ENCODE measurements at places on chromosomes 1 and 21.

- DNase-seq: no peak
Observed at GRCh38 chr21:42221581-42222345, 2.8 kb downstream of the ABCG1 start.

GRCh38 chr1:155396874-155397476 lies 76.3 kb downstream of the RUSC1 start:
- DNase-seq: no peak

- no peak for DNase-seq
Observed at GRCh38 chr1:244680667-244681066, 27.7 kb downstream of the DESI2 start.

DNA sequence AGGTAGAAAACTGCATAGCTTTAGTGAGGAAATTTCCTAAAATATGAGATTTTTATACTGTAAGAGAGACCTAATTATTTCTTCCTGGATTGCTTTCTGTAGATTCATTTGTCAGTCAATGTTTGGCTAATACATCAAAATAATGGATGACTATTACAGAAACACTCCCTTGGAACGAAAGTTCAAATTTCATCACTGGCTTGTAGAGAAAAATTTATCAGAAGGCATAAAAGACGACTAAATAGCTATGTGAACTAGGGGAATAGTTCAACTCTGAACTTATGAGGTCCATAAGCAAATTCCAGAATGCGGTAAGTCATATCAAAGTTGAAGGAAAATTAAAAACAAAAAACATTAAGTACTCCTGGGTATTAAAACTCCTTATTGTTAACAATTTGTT lies 36.0 kb downstream of the WNT2B start:
- DNase-seq: no peak

DNA sequence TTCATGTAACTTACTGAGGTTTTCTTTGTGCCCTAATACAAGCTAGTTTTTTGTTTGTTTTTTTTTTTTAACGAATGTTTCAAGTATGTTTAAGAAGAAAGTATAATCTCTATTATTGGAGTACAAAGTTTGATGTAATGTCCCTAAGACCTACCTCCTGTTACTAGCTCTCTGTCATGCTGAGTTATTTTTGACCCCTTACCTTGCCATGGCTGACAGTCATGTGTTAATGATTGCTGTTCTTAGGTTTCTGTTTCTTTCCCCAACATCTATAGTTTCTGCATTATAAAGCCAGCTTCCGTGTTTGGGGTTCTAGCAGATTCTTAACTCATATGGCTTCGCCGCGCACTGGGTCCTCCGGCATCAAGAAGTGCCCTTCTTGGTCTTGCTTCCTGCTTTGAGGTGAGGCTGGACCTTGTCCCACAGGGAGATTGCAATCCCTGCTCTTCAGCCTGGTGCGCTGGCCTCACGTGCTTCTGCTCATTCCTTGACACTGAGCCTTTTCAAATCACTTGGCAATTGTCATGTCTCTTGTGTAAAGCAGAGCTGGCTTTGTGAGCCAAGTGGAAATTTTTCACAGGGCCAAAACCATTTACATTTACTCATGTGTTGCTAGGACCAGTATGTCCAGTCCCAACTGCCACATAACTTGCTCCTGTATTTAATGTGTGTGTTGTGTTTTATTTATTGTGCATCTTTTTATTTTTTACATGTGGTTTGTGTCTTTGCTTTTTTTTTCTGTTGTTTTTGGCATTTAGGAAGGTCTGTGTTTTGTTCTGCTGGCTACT lies 135.0 kb upstream of the COL6A1 start:
- DNase-seq: no peak

DNA sequence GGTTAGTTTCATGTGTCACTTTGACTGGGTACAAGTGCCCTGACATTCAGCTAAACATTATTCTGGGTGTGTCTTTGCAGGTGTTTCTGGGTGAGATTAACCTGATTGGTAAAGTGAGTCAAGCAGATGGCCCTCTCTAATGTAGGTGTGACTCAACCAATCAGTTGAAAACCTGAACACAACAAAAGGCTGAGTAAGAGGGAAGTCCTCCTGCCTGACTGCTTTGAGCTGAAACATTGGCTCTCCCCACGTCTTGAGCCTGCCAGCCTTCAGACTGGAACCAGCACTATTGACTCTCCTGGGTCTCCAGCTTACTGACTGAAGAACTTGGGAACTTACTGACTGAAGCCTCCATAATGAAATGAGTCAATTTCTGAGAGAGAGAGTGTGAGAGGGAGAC lies 70.0 kb upstream of the C21orf91 start:
- DNase-seq: no peak

- DNase-seq: no peak
Observed at GRCh38 chr1:94929351-94930217, 2.7 kb upstream of the CNN3 start.

- DNase-seq: no peak
Observed at GRCh38 chr1:169877800-169878491, 15.8 kb downstream of the SCYL3 start.

DNA sequence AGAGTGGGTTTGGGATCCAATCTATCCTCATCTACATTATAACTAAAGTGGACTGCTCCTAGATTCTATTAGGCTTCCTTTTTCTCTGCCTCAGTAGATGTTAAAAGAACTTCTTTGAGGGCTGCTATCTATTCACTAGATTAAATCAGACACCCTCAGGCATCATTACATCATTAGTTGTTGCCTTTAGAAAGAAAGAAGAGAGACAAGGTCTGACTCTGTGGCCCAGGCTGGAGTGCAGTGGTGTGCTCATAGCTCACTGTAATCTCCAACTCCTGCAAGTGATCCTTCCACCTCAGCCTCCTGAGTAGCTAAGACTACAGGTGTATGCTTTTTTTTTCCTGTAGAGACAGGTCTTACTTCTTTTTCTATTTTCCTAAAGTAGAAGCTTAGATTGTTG lies 71.1 kb upstream of the EXO1 start:
- DNase-seq: no peak

DNA sequence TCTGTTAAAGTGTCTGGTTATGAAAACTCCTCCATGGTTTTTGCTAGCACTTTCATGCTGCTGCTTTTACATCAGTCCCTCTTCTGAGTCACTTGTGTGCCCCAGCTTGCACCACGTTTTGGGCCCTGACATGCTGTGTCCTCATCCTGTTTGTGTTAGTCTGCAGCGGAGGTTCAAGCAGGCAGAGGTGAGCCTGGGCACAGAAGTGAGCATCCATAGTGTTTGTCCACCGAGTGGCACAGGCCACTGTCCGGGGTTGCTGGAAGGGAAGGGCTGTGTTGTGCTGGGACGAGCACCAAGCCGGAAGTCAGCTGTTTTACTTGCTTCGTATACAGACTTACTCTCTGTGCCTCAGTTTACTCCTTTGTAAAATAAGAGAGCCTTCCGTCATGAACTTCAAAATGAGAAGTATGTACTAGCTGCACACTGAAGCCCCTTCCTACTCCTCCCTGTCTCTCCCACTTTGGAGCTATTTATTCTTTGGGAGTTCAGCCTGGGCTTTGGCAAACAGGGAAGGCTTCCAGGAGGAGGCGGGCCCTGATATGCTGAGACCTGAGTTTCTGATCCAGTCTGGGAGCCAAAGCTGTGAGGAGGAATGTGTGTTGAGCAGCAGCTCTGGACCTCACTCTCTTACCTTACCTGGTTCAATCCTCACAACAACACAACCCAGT lies 10.7 kb upstream of the LAPTM5 start:
- no peak for DNase-seq

- no peak for DNase-seq
Observed at GRCh38 chr1:86641318-86641717, 63.1 kb upstream of the SH3GLB1 start.

- no peak for DNase-seq
Observed at GRCh38 chr1:77514921-77515776, 167.3 kb downstream of the ZZZ3 start.

DNA sequence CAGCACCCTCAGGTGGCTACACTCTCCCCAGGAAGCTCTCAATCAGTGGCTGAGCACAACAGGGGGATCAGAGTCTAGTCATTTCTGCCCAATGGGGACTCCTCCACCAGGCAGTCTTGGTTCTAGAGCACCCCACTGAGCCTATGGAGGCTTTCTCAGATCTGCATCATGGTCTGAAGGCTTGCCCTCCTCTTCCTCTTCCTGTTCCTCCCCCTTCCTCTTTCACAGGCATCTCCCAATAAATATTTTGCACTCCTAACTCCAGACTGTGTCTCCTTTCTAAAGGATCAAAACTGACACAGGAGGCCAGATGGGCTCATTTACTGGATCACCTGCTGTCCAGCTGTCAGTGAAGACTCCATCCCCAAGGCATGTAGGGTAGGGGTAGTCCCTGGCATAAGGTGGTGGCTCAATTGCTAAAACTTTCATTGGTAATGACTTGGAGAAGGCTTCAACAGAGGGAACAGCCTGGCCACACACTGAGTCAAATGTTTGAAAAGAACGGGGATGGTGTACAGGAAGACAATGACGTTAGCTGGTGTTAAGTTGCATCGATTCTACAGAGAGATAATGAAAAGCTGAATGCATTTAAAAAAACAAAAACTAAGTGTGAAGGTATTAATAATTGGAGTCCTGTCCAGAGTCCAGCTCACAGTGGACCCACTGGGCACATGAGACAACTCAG lies 84.2 kb upstream of the SLC2A1 start:
- no peak for DNase-seq

GRCh38 chr21:31352836-31353235 lies 8.8 kb upstream of the TIAM1 start:
- DNase-seq: no peak

GRCh38 chr1:245598524-245599305 lies 443.9 kb downstream of the KIF26B start:
- no peak for DNase-seq

- no peak for DNase-seq
Observed at GRCh38 chr1:41547781-41548560, 63.5 kb upstream of the EDN2 start.

DNA sequence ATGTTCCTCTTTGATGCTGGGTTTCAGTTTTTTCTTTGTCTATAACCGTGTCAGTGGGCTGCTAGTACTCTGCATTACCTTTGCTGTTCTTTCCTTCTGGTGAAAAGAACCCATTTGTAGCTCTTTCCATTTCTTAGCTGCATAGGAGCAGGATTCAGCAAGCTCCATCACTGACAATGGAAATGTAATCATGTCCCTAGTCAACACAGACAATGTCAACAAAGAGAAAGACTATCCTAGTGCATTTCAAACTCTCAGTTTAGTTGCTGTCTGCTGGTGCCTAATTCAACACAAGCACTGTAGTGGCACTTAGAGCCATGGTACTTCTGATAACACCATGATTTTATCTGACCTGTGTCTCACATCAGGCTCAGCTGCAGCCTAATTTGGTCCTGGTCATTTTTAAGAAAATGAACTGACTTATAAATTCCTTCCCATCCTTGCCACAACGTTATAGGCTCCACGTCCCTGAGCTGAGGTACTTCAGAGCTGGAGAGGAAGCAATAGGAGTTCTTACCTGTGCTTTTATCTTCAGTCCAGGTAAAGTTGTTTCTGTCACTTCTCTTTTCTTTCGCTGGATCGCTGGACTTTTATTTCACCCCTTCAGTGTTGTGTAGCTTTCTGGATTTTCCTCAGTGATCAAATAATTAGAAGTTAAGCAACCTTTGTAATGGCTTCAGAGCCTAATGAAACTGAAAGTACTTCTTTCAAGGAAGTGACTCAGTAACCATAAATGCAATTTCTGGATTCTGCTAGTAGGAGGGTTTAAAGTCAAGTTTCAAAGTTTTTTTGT lies at the start of gene GBP3:
TSS of gene GBP3 (minus strand) at position 700 of the 793 bp plus-strand sequence. CDS start 2,145 bp downstream, outside the sequence.
- no peak for DNase-seq

DNA sequence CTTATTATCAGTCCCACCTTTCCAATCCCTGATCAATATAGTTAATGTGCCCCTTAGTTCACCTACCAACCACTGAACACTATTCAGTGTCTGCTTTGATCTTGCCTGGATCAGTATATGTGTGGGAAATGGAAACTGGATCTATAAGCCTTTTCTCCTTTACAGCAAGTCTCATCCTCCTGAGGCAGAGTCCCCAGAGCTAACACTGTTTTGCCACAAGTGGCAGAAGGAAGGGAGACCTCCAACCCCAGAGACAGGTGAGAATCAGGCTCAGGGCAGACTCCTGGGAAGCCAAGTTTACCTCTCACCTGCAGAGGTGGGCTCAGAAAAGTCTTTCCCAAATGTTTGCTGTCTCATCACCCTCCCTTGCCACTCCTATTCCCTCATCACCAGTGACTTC lies at the start of gene OR6N2:
TSS of gene OR6N2 (minus strand) at position 101 of the 400 bp plus-strand sequence. CDS start 3,569 bp downstream, outside the sequence.
- DNase-seq: no peak

GRCh38 chr1:180674603-180675530 lies 43.0 kb downstream of the XPR1 start:
- no peak for DNase-seq

GRCh38 chr1:182337736-182338571 lies 53.6 kb downstream of the GLUL start:
- DNase-seq: no peak

GRCh38 chr1:165445388-165445787 lies 462 bp upstream of the RXRG start:
- no peak for DNase-seq

DNA sequence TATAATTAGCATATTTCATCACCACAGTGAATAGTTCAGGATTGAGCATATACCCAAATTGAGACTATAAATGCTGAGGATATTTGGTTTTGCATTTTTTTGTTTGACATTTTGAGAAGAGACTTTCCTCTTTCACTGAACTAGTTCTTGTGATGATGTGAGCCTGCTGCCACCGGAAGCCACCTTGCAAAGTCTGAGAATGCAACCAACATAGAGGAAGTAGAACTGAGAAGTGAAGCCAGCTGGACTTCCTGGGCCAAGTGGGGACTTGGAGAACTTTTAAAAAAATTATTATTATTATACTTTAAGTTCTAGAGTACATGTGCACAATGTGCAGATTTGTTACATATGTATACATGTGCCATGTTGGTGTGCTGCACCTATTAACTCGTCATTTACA lies 102.3 kb downstream of the RPE65 start:
- no peak for DNase-seq

- DNase-seq: peak; percentile 2
Observed at GRCh38 chr1:226135709-226136108, 50.8 kb downstream of the ACBD3 start.

- no peak for DNase-seq
Observed at GRCh38 chr1:59695252-59695651, 119.5 kb upstream of the HOOK1 start.

- no peak for DNase-seq
Observed at GRCh38 chr1:66300972-66301451, 232.9 kb upstream of the SGIP1 start.

GRCh38 chr1:164771619-164772361 lies 212.8 kb downstream of the PBX1 start:
- no peak for DNase-seq

GRCh38 chr1:183407961-183408360 lies 10.2 kb downstream of the NMNAT2 start:
- DNase-seq: no peak

GRCh38 chr1:41842993-41843755 lies 75.5 kb downstream of the HIVEP3 start:
- DNase-seq: no peak

GRCh38 chr1:198199105-198199504 lies 42.3 kb downstream of the NEK7 start:
- DNase-seq: no peak

- DNase-seq: no peak
Observed at GRCh38 chr1:228307218-228308023, 99.2 kb downstream of the TRIM11 start.
